CD4-positive, alpha-beta T cell treated with Interleukin-2 at 100 ng/mL for 4 hours (primary cell): ENCODE measurements at places on chromosomes 11 and 22.

DNA sequence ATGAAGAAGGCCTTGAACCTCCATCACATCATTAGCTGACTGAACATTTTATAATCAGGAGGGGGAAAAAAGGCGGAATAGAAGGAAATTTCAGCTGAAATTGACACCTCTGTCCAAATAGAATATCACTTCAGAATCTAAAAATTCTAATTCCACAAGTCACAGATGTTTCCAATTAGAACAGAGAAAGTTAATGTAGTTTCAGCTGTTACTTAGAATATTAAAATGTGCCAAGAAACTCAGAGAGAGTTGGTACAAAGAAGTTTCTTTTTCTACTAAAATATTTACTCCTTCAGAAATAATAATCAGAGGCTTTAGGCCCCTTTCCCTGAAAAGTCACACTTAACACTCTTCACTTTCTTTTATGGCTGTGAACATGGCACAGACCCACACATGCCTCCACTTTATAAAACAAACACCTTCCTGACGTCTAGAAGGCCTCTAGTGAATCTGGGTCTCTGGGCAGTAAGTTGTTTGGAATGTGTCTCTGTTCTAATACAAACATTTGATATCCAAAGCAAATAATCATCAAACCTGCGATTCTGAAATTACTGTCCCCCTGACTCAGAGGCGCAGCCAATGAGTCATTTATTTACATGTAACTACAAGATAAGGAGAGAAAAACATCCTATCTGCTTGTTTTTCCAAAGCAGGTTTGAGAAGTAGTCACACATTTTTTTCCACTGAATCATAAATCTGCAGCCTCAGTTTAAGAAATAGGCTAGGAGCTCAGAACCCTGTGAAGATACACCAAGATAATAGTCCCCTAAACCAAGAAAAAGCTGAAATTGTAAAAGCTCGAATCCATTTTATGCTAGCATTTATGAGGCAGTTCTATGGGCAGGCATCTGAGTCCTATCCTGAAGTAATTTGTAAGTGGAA is 148.4 kb downstream of the ME3 start:
- no peak for DNase-seq

GRCh38 chr11:36792996-36793914 is 195.2 kb upstream of the RAG2 start:
- DNase-seq = no peak

GRCh38 chr22:42621505-42622002 is 6.9 kb upstream of the POLDIP3 start:
- DNase-seq = peak; percentile 53

- no peak for DNase-seq
These were observed 16.4 kb downstream of the PRR33 start for GRCh38 chr11:1875093-1875850.

DNA sequence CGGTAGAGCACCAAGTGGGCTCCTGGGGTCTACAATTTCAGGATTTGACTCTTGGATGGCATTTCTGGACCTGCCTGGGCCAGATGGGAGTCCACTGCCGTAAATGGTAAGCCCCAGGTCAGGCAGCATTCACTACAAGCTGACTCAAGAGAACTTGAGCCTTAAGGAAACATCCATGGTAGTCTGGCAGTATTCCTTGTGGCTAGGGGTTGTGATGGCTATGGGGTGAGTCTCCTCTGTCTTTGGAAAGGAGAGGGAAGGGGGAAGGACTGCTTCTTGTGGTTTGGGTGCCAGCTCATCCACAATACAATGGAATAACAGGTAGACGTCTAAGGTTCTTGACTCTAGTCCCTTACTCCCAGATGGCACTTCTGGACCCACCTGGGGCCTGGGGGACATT is 32.3 kb upstream of the POU2AF2 start:
- DNase-seq = no peak

DNA sequence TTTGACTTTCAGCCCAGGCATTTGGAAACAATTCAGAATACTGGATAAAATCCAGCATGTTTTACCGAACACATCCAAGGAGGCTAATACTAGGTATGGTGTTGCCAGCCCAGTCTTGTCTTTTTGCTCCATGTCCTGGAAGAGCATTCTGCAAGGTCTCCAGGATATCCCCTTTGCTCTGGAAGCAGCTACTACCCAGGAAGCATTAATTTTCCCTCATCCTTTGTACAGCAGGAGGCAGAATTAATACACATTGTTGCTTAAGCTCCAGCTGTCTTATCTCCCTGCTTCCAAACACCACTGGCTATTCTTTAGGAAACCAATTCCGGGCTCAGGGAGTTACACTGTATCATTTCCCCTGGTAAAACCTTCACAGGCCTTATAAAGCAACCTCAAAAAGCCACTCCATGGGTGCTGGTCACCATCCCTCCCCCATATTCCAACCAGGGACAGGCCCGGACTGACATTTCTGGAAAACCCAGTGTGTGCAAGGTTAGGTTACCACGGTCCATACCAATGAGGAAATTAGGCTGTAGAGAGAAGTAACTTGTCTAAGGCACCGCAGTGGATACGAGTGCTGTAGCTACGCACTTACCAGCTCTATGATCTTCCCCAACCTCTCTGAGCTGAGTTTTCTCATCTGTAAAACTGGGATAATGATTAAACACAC is 1.5 kb upstream of the UBASH3B start:
- no peak for DNase-seq

DNA sequence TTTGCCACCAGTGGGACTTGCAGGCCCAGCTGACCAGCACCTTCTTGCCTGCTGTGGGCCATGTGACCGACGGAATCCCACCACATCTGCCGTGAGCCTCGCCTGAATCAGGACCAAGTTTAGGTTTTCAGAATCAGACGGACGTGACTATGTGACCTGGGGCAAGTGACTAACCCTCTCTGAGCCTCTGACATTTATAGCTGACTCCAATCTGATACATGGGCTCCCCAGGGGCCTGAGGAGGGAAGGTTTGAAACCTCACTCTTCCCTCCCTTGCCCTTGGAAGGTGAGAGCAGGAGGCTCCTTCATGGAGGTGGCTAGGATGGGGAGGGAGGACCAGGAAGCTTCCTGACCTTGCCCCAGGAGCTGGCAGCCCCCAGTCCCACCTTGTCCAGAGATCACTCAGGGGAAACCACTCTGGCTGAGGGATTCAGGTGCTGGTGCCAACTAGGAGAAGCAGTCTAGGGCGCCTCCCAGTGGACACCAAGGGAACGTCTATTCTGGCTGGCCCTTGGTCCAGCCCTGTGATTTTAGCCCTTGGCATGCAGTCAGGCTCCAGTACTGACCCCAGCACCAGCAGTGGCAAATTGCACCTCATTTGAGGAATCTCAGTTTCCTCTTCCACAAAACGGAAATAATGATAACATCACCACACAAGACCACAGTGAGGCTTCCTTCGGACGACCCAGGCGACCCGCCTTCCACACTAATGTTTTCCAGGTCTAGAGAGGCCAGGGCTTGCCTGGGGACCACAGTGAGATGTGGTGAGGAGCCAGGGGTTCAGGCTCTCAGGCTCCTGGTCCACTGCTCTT is 47.2 kb upstream of the SYT7 start:
- DNase-seq = peak; percentile 10

DNA sequence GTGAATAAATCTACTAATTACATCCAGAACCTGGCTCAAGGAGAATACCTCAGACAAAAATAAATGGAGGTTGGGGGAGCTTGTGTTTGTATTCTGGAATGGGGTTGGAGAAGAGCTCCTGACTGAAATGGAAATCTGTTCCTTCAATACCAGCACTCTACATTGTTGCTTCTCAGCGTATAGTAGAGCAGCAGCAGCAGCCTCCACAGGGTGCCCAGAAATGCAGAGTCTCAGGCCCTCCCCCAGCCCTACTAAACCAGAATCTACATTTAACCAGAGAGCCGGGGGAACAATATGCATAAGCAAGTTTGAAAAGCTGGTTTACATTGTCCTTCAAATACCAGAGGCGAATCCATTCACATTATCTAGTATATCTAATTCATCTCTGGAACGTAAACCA is 474.8 kb downstream of the NTM start:
- no peak for DNase-seq

DNA sequence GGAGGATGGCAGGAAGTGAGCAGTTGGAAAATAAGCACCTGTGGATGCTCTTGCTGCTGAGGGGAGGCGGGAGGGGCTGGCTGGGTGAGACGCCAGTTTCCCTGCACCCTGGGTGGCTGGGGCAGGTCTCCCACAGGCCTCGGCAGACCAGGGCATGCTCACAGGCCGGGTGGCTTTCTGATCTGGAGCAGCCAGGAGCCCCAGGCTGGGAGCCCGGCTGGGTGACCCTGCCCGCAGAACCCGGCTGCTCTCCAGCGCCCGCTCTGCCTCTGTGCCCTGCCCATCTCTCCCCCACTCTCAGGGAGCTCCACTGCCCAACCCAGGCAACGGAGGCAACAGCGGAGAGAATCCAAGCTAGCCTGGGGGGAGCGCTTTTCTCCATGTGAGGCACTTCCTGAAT is 24.6 kb downstream of the DCPS start:
- DNase-seq = no peak

DNA sequence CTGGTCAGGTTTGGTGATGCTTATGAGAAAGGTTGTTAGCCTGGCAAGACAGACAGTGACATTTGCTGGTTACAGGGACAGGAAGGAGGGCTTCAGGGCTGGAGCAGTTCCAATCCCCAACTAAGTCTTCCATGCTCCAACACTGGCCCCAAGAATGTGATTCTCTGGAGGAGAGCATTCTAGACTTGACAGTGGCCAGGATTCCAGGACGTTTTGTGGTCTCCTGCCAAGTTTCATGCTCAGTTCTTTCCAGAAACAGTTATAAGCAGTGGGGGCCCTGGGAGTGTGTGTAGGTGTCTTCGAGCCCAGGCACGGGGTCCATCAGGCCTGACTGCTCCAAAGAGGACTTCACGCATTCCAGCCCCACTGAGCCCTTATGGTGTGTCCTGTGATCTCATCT is 8.9 kb upstream of the GRK3 start:
- no peak for DNase-seq

DNA sequence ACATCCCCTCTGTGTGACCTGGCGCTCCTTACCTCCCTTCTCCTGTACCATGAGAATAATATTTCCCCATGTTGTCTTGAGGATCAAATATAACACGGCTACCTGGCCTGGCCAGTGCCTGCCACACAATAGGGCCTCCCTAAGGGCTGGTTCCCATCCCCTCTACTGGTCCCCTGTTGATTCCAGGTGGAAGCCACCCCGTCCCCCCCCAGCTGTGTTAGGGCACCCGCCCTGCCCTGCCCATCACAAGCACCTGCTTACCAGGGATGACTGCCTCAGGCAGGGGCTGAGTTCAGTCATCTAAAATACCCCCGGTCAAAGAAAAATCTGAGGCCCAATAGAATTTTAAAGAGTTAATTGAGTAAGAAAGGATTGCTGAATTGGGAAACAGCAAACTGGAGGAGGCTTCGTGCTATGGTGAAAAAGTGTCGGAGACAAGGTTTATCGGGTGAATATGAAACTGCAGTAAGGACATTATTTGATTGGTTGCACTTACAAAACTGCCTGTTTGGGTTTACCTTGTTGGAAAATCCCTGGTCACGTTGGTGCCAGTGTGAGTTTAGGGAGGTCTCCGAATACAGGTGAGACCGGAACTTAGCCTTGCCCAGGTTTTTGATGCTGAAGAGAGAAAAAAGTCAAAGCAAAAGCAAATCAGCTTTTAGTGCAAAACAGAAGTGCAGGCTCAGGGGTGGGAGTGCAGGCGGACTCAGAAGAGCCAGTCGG is 5.2 kb downstream of the APOL1 start:
- DNase-seq = no peak

GRCh38 chr11:65128182-65129145 is 5.9 kb downstream of the SYVN1 start:
- no peak for DNase-seq

DNA sequence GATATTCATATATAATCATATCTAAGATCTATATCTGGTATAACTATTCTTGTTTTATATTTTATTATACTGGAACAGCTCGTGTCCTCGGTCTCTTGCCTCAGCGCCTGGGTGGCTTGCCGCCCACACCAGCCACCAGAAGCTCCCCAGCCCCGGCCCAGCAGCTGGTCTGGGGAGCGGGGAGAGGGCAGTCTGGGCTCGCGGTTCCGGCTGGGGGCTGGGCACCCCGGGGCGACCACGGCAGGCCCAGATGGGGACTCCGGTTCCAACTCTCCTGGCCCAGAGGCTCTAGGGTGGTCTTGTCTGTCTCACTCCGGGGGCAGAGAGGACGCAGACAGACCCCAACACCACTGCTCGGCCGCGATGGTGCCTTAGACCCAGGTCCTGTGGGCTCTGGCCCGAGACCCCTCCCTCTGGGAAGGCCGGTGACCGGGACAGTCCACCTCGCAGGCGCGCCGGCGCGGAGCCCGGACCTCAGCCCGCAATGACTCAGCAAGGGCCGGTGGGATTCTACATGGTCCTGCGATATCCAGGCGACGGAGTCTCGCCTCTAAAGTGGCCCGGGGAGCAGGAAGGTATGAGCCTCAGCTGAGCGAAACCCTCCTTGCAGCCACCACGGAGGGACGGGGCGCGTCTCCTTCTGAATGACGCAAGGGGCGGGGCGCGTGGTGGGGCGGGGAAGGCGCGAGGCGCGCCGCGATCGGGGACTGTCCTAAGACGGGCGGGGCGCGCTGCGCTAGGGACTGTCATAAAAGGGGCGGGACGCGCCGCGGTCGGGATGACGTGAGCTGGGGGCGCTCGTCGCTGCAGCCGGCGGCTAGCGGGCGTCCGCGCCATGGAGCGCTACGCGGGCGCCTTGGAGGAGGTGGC is at the start of gene DGCR6:
TSS of gene DGCR6 (plus strand) at position 781 of the 870 bp plus-strand sequence. CDS start at position 836, 55 bp downstream.
- no peak for DNase-seq

- no peak for DNase-seq
These were observed 9.8 kb downstream of the SLC22A6 start for GRCh38 chr11:62974848-62975522.

DNA sequence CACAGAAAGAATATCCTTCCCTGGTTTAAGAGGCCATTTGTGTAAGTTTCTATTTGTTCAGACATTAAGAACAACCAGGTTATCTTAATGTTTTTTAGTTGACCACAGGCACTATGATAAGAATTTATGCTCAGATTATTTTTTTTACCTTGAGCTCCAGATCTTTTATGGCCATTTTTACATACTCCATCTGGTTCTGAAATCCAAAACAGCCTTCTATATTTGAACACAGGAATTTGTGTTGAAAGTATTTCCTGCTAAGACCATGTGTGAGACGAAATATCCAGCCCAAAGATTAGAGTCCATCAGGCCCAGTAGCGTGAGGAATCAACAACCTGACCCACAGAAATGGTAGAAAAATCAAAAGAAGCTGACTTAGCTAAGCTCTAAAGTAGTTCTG is 569.9 kb upstream of the FAT3 start:
- DNase-seq = no peak

GRCh38 chr22:20748731-20749428 is 25.0 kb upstream of the SERPIND1 start:
- DNase-seq = peak; percentile 1

GRCh38 chr22:29739346-29739875 is 19.6 kb downstream of the CABP7 start:
- no peak for DNase-seq

- no peak for DNase-seq
These were observed 49.1 kb upstream of the CD5 start for GRCh38 chr11:61053191-61053590.
